ENCODE measurements at places on chromosomes 3 and 15. TPM values are rescaled to one million over a fixed set of nuclear protein-coding genes. Genes with fewer than 3 reads are reported as not detected.
A peak's percentile ranks its signal among the peaks of the same experiment; 100 is the strongest.

DNA sequence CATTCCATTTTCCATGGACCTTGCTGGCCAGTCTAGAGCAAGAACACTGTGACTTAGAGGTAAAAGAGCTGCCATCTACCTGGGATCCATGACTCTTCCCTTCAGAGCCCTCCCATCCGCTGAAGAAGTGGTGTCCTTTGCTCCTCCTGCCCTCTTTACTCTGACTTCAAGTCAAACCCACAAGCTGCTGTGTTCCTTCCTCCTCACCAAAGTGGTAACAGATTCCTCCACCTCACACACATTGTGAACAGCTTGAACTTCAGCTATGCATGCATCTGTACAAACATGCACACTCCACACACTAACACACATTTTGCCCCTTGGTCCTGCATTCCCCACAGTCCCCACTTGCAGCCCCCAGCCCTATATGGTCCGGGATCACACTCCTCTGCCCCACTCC lies 990 bp downstream of the IQCF5 start:
- no peaks in the 10 kb centered on the region for H3K36me3 ChIP-seq
- H3K4me3 ChIP-seq = no peak overlapping the region
- H3K27ac ChIP-seq = no peak overlapping the region

- H3K27ac ChIP-seq = no peak overlapping the region
- no peak overlapping the region for H3K4me3 ChIP-seq
- no peaks in the 10 kb centered on the region for H3K27me3 ChIP-seq
- no peak for DNase-seq
- H3K36me3 ChIP-seq = peaks cover 45% of the 10 kb centered on the region
Measured at GRCh38 chr15:70064441-70064840, 33.3 kb downstream of the TLE3 start.

- H3K4me1 ChIP-seq = peaks cover 64% of the 10 kb centered on the region
- H3K4me3 ChIP-seq = peak overlapping the region; percentile 64
- peaks cover 11% of the 10 kb centered on the region for H3K36me3 ChIP-seq
- peak overlapping the region; percentile 75 for H3K27ac ChIP-seq
- H3K27me3 ChIP-seq = no peaks in the 10 kb centered on the region
Measured at GRCh38 chr3:52892625-52893311, 4.6 kb downstream of the STIMATE start.

EOGT gene
- total RNA-seq = 12.5 TPM

SETD2 gene
- total RNA-seq = 41.2 TPM

DNA sequence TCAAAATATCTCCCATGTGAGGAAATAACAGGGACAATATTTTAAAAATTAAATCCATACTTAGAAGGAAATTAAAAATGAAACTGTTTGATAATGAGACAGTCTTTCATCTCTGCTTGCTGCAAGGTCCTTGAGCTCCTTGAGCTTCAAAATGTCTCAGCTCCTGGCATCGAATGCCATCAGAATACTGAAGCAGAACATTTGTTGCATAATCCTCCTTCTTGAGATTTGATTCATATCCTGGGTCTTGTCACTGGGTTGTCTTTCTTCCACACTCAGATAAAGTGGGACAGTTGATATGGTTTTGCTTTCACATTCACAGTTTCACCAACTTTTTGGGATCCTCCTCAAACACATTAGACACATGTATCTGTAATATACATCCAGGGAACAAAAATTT lies 27.8 kb downstream of the COL8A1 start:
- peaks cover 11% of the 10 kb centered on the region for H3K27me3 ChIP-seq
- no peaks in the 10 kb centered on the region for H3K4me1 ChIP-seq
- no peak overlapping the region for H3K4me3 ChIP-seq
- H3K27ac ChIP-seq = no peak overlapping the region
- DNase-seq = no peak

Measured in activated T-helper 1 cell treated with anti-CD3 and anti-CD28 coated beads, Interleukin-12 subunit alpha, Interleukin-12 subunit beta, Interleukin-2, Interleukin-4 antibody, amounts not matched to agents 30 ng/mL and 10 ng/mL and 1 ng/mL, durations not matched to agents 14 hours and 24 hours and 36 hours (primary cell).